ENCODE measurements at places on chromosomes 3 and 15.

DNA sequence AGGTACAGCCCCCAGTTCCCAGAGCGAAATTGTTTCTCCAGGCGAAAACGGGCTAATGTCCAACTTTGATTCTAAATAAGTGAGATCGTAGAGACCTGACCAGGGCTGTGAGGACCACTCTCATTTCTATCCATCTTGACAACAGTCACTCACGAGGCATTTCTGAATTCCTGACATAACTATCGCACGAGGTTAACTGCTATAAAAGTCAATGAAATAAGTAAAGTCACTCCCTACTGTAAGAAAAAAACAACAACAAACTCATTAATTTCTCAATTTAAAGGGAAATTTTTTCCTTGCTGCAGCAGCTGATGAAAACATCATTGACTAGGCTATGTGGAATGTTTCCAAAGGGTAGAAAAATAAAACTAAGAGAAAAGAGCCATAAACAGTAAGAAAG lies 69.1 kb downstream of the GREM1 start:
- DNase-seq: no peak

DNA sequence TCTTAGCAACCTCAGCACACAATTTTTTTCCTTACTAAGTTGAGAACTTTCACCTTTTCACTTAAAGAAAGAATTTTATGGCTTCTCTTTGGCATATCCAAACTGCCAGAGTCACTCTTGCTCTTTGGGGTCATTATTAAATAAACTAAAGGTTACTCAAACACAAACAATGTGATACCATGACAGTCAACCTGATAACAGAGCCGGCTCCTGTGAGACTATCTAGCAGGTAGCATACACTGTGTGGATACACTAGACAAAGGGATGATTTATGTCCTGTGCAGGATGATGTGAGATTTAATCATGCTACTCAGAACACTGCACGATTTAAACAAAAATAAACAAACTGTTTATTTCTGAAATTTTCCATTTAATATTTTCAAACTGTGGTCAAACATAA lies 35.6 kb downstream of the LRRFIP2 start:
- no peak for DNase-seq

- peak; percentile 5 for DNase-seq
Measured at GRCh38 chr3:136545664-136546268, 206.4 kb downstream of the STAG1 start.

DNA sequence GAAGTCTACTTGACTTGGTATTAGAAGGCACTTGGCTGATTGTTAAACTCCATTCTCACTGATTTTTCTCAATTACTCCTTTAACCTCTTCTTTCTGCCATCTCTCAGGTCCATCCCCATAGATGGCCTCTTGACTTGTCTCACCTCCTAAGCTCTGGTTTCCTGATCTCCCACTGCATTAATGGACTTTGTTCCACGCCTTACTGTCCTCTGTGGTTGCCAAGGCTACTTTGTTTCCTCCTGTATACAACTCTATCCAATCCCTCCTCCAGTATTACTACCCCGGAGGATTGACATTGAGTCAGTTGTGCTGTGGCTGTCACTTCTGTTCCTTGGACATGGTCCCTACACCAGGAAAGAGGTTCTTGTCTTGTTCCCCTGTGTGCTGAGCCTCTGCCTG lies 10.6 kb upstream of the GLCE start:
- no peak for DNase-seq

- DNase-seq: peak; percentile 61
Measured at GRCh38 chr3:69082805-69083204, 1.9 kb upstream of the ARL6IP5 start.

DNA sequence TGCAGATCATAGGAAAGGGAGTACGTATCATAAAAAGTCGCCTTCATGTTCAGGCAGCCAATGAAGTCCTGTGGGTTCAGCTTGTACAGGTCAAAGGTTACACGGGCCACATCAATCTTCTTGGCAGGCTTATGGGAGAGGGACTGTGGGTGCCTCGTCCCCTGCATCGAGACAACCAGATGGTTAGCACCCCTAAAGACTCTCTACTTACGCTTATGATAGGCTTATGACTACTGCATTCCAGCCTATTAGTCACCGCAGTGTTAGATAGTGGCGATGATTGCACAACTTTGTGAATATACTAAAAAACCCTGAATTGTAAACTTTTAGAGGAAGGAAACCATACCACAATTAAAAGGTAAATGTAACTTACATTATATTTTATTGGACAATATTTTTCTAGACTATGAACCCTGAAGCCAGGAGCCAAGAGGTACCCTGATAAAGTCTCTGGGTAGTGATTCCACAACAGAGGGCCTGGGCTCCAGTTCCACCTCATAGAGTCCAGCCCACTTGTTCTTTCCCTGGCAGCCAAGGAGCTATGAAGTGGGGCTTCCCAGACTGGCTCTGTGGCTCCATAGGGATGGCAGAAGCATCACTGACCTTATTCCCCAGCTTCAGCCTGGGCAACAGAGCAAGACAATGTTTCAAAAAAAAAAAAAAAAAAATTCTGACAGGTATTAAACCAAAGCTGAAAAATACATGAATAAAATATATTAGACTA lies 2.5 kb upstream of the FANCD2 start:
- peak; percentile 80 for DNase-seq

DNA sequence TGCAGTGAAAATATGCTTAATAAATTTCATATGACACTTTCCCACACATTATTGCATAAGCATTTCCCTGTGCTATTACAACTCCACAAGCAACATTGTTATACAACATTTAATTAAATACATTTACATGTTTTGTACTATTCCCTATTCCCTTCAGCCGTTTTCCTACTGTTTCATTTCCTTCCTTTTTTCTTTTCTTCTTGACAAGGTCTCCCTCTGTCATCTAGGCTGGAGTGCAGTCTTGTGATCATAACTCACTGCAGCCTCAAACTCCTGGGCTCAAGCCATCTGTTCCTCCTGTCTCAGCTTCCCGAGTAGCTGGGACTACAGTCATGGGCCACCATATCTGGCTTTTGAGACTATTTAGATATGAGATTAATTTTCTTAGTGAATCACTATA lies 254.7 kb downstream of the NFKBIZ start:
- DNase-seq: no peak

- peak; percentile 97 for DNase-seq
Measured at GRCh38 chr15:60374628-60375081, 23.1 kb downstream of the ANXA2 start.

GRCh38 chr15:38482572-38482971 lies 28.6 kb downstream of the FAM98B start:
- DNase-seq: no peak

DNA sequence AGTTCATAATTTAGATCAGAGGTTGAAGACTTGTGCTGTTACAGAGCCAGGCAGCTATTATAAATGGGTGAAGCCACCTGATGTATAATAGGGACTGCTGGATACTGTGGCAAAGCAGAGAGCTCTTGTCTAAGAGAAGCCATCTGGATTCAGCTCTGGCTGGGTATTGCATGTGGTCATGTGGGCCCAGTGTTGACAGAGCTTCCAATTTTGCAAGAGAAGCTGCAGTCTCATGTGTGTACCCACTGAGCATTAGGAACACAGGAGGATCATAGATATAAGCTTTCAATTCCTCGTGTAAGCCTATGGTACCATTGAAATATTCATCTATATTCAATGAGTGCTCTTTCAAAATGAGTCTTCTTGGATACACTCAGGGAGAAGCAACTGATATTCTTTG lies 303.9 kb upstream of the SLCO3A1 start:
- DNase-seq: no peak

DNA sequence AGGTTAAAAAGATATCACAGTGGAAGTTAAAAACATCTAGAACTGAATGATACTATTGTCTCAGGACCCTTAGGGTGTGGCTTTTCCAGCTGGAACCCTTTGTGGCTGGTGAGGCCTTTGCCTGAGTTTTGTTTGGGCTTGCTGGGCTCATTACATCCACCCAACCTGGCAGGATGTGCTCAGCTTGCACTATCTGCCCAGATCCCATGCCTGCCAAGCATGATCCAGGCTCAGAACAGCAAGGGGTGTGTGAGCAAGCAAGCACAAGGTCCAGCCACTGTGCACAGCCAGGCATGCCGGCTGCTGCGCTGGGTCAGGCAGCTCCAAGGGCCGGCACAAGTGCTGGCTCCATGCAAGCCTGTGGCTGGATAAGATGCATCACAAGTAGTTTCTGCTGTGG lies 512.7 kb upstream of the CDIN1 start:
- peak; percentile 54 for DNase-seq

GRCh38 chr15:30038667-30039523 lies 43.9 kb upstream of the GOLGA8J start:
- DNase-seq: peak; percentile 8

- DNase-seq: peak; percentile 69
Measured at GRCh38 chr3:62567097-62568021, 194.0 kb upstream of the FEZF2 start.

- peak; percentile 90 for DNase-seq
Measured at GRCh38 chr3:188853856-188854771, 317.7 kb upstream of the TPRG1 start.

DNA sequence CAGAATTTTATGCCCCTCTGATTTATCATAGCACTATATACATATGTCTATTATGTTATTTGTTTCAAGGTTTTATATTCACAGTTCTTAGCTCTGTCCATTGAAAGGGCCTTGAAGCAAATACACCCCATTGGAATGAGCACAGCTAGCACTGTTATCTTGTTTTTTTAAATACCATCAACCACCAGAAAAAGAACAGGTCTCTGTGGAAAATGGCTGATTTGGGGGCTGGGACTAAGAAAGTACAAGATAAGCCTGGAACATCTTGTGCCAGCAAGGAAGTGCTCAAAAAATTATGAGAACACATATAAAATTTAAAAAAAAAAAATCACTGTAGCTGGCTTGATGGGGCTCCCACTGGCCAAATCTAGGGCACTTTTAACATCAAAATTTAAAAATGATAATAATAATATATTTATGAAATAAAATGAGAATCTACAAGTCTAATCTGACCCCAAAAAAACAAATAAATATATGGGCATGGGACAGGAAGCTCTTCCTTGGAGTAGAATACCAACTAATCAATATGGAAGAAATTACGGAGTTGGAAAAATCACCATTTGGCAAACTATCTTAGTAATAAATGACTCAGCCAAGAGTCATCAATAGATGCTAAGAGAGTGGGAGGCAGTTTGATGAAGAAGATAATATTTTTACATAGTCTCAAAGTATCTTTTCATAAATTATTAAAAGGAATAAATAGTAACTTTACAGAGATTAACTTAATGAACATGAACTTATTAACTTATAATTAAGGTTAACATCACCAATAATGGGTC lies 20.5 kb downstream of the IFT80 start:
- no peak for DNase-seq

DNA sequence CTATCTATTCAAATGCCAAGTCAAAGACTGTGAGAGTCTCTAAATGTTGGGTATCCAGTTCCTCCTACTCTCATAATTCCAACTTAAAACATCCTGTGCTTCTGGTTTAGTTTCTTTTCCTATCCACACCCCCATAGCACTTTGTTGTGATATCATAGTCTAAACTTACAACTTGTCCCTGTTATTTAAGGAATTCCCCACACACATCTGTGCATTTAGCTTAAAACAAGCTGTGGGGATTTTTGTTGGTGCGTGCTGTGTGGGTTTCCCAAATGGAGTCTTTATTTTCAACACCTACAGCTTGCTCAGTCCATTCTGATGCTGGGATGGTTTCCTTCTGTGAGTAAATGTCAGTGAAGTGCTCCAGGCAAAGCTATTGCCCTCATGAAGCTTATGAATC lies 167.3 kb downstream of the GMNC start:
- DNase-seq: no peak

GRCh38 chr3:97901313-97902248 lies 70.7 kb downstream of the RIOX2 start:
- peak; percentile 64 for DNase-seq

- DNase-seq: no peak
Measured at GRCh38 chr3:141649871-141650270, 88.2 kb upstream of the RNF7 start.

GRCh38 chr3:111412656-111413055 lies 129.3 kb upstream of the CD96 start:
- peak; percentile 23 for DNase-seq

- peak; percentile 69 for DNase-seq
Measured at GRCh38 chr15:53197426-53197839, 407.3 kb upstream of the ONECUT1 start.

GRCh38 chr3:156535162-156535627 lies 19.7 kb downstream of the SSR3 start:
- DNase-seq: peak; percentile 98

GRCh38 chr3:31488475-31489017 lies 44.2 kb upstream of the STT3B start:
- no peak for DNase-seq

DNA sequence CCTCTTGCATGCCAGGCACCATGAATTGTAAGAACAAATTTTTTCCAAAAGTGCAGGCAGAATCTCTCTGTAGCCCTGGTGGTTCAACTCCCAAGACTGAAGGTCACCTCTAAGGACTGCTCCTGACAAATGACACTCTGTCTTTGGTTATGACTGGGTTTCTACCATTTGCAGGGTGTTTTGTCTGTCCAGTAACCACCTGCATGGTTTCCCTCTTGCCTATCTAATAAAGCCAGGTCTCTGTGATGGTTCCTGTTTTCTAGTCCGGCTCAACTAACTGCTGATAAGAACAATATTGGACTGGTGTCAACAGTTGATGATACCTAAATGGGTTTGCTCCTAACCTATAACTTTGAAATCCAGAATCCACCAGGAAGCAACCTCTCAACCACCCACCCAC lies 43.7 kb downstream of the ATP8B4 start:
- DNase-seq: no peak

DNA sequence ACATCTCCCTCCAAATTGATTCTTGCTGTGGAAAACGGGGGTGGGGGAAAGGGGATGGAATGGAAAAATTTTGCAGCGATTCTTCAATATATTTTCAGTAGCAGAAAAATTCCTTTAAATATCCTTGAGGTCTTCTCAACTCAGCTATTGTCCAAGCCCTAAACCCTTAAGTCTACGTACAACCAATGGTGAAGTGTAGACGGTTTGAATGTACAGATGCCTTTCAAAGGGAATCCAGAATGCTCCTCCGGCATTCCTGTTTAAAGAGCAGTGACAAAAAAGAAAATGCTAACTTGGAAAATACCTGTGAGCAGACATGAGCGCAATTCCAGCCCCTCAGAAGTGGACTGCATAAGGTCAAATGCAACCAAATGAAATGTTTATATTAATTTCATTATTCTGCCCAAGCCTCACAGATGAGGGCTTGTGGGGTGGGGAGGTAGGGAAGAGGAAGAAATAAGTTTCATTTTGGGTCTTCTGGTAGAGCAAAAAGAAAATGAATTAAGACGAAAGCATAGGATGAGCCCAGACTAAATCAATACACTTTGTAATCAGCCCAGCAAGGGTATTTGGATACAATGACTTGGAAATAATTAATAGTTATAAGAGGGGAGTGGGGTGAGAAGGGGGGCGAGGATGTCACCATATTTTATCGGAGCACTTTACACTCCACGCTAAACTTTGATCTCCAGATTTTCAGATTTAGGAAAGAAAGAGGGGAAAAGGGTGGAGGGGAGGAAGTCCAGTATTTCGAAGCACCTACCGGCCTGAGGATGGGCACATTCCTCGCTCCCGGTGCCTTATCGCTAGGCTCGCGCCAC lies 2.7 kb downstream of the FOXP1 start:
- peak; percentile 11 for DNase-seq
